ENCODE measurements at places on chromosomes 11 and 22.

DNA sequence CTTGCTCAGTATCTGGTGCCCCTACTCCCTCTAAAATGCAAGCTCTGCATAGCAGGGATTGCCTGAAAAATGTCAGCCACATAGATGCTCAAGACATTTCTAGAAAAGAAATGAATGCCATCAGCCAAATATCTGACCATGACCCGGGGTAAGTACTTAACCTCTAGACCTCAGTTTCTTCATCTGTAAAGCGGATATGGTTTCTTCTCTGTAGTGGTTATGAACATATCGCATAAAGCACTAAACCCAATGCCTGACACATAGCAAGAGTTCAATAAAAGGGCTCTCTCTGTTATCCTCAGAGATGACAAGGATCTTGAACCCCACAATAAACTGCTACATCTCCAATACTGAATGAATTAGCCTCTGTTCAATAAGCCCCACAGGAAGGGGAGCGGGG lies 122.6 kb downstream of the ABTB2 start:
- no peak for DNase-seq

GRCh38 chr11:10418259-10418949 lies 36.7 kb upstream of the AMPD3 start:
- DNase-seq: no peak

DNA sequence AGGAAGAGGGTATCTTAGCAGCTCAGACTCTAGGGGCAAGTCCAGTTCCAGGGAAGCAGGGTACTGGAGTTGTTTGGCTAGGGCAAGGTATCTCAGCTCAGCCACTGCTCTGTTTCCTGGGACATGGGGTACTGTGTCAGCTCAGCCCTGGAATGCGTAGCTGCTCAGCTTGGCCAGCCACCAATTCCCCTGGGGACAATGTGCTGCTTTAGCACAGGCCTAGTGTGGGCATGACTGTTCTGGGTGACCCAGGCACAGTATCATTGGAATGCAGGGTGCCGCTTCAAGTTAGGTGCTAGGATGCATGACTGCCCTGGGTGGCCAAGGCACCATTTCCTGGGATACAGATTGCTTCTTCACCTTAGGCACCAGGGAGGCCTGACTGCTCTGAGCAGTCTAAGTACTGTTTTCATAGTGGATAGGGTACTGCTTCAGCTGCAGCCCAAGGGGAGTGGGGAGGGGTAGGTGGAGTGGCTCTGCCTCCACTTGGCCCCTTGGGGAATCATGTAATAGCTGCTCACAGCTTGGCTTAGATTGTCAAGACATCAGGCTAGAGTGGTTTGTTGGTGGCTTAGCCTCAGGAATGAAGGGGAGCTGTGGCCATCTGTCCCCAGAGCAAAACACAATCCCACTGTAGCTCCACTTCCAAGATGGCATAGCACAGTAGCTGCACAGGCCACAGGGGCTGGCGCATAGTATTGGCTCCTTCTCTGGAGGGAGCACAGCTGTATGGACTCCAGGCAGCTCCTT lies 36.0 kb downstream of the MADD start:
- DNase-seq: peak; percentile 86

DNA sequence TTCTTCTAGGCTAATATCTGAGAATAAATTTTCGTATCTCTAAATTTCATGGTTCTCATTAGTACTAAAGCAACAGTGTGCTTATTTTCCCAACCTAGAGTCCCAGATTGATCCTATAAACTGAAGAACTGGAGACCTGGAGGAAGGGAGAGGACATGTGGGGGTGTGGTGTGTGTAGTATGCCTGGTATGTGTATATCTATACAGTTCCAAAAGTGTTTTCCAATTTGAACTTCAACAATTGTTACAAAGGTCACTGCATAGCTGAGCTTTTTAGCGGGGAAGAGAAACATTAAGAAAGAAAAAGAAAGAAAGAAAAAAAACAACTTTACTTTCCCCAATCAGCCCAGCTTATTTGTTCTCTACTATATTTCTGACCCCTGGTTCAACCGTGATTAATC lies 152.1 kb downstream of the SOX6 start:
- no peak for DNase-seq

DNA sequence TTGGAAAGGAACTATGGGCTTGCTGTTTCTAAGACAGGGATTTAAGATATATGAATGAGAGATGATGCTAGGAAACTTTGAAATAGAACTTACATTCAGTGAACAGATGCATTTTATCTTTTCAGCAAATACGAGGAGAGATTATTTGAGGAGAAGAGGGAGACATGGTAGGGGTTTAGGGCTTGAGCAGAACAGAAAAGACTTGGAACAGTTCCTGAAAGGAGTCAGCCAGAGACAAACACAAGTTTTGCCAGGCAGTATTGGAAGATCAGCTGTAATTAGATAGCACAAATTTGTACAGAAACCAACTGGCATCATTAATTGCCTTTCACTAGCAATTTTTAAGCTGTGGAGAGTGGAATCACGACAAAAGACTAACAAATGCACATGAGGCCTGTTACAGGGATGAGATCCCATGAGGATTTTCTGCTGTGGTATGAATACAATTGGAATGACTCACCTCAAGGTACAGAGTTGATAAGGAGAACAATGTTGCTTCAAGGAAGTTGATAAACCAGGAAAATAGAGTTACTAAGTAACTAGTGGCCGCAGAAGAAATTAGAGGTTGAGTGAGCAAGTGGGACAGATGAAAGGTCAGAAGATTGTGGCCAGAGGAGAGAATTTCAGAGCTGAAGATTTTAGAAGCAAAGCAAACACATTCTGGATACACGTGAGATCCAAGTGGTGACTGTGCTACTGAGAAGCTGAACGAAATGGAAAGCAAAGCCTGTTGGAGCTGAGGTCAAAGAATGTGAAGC lies 67.9 kb downstream of the CYB5R2 start:
- DNase-seq: no peak

DNA sequence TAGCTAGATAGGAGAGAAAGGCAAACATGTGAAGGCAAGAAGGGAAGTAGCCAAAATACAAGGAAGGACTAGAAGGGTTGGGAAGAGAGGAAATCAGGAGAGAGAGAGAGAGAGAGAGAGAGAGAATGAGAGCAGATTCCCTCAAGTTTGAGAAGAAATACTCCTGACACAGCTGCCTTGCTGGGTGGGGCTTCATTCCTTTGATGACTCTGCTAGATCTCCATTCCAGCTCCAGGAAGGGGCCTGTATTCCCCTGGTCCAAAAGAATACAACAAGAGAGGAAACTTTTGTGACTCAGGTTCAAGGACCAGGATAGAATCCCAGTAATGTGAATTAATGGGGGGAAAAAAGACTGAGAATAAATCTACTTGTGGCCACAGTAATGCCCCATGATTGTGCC lies 62.9 kb upstream of the SPON1 start:
- no peak for DNase-seq

DNA sequence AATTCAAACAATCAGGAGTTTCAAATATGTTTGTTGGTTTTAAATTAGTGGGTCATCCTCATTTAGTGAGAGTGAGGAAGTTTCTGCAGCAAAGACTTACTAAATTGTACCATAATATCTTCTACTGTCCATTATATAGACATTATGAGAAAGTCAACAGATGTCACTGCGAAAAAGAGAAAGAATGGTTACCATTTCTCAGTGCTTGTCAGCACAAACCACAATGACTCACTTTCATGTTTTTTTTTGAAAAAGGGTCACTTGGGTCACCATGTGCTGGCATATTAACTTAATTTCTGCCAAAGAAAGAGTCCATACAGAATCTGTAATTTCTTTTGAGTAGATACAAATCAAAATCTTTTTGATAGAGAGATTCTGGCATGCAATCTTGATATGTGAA lies 924.6 kb upstream of the FAT3 start:
- DNase-seq: no peak

GRCh38 chr11:18790883-18791206 lies 753 bp downstream of the PTPN5 start:
- peak; percentile 44 for DNase-seq

GRCh38 chr11:73592640-73593039 lies 5.3 kb downstream of the FAM168A start:
- no peak for DNase-seq

GRCh38 chr11:104443387-104443786 lies 279.4 kb upstream of the PDGFD start:
- no peak for DNase-seq

DNA sequence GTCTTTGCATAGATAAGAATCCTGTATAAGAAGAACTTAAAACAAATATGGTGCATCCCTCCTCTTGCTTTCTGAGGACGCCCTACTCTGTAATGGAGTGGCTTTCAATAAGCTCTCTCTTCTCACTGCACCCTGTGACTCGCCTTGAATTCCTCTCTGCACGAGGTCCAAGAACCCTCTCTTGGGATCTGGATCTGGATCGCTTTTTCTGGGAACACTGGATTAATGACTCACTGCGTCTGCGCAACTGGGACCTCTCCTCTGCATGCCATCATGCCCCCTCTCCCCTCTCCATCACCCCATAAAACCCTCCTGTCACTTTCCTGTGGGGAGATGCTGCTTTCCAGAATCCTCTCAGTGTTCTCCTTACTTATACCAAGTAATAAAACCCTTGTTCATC lies 15.1 kb upstream of the CABP2 start:
- no peak for DNase-seq

DNA sequence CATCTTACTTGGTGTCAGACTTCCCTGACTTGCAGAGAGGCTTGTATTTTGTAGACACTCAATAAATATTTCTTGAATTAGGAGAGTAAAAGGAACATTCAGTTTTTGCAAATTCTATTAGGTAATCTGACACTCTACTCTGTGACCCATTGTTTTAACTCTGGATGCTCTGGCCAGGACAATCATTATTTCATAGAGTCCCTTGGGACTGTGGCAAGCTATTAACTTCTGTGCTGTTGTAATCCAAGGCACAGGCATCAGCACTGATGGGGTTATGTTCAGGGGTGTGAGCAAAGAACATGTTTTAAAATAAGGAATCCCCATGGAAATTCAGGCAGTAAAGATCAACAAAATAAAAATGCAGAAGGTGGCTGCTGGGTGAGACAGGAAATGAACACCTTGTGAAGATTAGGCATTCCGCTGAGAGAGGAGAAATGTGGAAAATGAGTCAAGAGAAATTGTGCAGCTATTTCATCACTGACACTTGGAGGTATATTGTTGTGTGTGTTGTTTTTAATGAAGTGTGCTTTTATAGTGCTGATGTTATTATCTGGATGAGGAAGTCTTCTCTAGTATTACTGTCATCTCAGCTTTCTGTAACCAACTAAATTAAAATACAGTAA lies 175.2 kb downstream of the WNT11 start:
- no peak for DNase-seq

DNA sequence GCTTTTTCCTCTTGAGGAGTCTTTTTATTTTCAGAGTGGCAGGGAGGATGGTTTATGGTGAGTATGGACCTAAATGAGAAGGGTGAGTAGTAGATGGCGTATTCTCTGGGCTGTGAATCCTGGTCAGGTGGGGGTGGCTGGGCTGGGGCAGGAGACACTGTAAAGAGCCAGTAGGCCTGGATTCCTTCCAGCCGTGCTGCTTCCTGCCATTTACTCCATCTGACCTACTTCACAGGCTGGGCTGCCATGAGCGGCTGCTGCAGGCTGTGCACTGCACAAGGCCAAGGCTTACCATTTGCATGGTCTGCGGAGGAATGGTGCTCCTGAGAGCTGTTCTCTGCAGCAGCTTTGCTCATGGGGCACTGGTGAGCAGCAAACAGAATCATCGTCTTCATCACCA lies 297.6 kb downstream of the KIRREL3 start:
- DNase-seq: no peak

DNA sequence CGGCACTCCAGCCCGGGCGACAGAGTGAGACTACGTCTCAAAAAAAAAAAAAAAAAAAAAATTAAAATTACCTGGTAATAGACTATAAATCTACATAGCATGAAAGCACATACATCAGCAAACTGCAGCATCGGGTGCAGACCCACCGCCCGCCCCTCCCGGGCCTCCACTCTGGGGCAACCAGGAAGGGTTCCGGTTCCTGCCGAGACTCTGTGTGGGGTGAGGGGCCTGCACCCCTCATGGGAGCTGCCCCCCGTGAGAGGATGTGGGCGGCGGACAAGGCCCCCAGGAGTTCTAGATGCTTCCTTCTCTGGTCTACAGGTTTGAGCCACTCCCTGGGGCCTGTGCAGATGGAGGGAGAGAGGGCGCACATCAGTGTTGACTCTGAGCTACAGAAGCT lies 9.1 kb downstream of the DRD4 start:
- no peak for DNase-seq
